Naive B cell (primary cell): ENCODE measurements at places on chromosomes 3 and 15.

DNA sequence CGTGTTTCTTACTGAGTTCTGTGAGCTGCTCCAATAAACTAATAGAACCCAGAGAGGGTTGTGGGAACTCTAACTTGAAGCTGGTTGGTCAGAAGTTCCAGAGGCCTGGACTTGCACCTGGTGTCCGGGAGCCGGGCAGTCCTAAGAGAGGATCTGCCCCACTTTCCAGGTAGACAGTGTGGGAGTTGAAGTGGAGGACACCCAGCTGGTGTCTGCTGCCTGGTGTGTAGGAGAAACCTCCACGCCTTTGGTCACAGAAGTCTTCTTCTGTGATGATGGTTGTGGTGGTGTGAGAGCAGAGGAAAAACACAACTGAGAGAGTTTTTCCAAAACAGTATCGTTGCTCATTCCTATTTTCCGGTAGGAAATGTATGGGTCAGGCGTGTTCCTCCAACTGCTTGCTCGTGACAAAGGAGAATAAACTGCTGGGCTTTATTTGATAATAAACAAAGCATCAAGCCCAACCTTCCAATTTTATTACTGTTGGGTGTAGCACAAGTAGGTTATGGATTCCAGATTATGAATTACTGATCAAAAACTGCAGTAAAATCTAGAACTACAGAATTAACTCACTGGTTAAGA lies 137.0 kb downstream of the KLF13 start:
- H3K27ac ChIP-seq = no peak overlapping the region
- H3K36me3 ChIP-seq = no peaks in the 10 kb centered on the region
- peaks cover 8% of the 10 kb centered on the region for H3K27me3 ChIP-seq
- peaks cover 47% of the 10 kb centered on the region for H3K4me1 ChIP-seq

DNA sequence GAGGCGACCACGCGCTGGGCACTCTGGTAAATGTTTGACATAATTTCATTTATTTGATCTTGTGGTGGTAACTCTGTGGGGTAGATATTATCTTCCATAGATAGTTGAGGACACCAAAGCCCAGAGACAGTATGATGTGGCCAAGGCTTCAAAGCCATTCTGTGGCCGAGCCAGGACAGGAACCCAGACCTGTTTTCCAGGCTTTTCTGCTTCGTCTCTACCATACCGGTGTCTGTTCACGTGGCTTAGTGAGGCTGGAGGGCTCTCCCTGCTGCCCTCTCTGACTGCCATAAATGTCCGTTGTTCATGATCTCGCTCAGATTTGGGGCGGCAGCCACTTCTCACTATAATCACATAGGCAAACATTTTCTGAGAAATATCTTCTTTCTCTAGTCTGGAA lies 134.7 kb downstream of the PEX5L start:
- no peaks in the 10 kb centered on the region for H3K36me3 ChIP-seq
- no peak for DNase-seq
- H3K4me1 ChIP-seq = no peaks in the 10 kb centered on the region
- peaks cover 12% of the 10 kb centered on the region for H3K27me3 ChIP-seq
- no peak overlapping the region for H3K27ac ChIP-seq

DNA sequence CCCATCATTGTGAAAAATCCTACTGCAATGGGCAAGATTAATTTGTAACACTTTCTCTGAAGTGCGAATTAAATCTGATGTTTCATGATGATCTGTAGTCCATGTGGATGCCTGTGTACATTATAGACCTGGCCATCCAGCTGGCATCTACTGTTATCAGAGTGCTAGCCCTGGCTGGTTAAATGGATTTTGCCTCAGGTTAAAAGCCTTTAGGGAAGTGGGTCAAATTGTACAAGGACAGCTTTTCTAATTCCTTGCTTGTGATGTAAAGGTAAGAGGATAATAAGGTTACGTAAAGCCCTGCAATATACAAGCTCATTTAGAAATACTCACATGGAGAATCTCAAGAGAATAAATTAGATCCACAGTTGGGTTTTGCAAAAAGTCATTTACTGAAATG lies 138.2 kb downstream of the EPHA3 start:
- H3K36me3 ChIP-seq = no peaks in the 10 kb centered on the region
- no peak overlapping the region for H3K4me3 ChIP-seq
- no peaks in the 10 kb centered on the region for H3K4me1 ChIP-seq
- no peak overlapping the region for H3K27ac ChIP-seq
- no peak for DNase-seq
- H3K27me3 ChIP-seq = no peaks in the 10 kb centered on the region

GRCh38 chr3:7205962-7206361 lies 345.0 kb downstream of the GRM7 start:
- DNase-seq = no peak
- no peaks in the 10 kb centered on the region for H3K27me3 ChIP-seq
- H3K27ac ChIP-seq = no peak overlapping the region

DNA sequence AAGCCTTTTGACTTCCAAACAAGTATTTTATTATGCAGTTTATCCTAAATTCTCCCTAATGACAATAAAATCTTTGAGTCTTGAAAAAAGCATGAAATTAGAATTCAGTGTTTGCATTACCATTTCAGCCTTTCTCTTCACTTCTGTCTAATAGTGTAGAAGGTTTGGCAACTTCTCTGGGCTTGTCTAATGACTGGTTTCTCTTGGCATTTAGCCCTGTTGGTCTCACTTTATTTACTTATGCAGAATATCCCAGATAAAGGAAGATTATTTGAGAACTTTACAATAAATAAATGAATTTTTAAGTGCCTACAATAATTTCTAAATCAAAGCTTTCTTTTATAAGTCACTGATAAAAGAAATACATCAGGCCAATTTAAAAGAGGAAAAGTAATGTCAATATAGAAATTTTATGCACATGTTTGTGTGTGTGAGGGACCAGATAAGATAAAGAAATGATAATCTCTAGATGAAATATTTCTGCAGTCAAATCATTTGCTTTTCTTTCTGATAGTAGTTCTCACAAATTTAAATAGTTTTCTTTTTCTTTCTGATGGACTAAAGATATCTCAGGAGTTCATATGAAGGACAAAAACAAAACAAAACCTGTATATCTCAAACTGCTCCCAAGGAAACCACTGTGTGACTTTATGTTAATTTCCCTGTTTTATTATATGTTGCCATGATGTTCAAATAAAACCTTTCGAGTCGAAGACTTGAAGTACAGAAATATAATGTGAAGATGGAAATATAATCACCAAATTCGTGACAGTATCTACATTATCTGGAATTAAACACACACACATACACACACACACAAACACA lies 533.1 kb upstream of the CBLB start:
- H3K4me1 ChIP-seq = peaks cover 10% of the 10 kb centered on the region
- DNase-seq = no peak
